GDM1 (cell line): ENCODE measurements at places on chromosomes 4 and X.
A peak's percentile ranks its signal among the peaks of the same experiment; 100 is the strongest.

GRCh38 chrX:137032841-137033773 lies 688 bp downstream of the GPR101 start:
- no peak for DNase-seq

GRCh38 chr4:109462802-109463201 lies 29.2 kb downstream of the SEC24B start:
- DNase-seq, result no peak

GRCh38 chr4:139666735-139667281 lies 1.2 kb downstream of the MGST2 start:
- DNase-seq, result peak; percentile 27

DNA sequence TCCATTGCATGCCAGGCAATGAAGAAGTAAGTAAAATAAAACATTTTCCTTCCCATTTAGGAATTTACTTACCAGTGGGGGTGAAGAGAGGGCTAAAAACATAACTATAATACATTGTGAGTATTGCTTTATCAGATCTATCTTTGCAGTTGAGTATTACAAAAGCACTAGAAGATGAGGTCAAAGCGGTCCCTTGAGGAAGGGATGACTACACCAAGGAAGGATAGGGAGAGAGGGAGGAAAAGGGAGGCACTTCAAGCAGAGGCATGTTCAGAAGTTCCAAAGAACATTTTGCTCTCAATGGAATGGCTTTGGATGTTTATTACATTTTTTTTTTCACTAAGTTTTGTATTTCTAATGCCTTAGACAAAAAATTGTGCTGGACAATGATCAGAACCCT lies 127.8 kb downstream of the TET2 start:
- DNase-seq, result no peak

- DNase-seq, result no peak
Observed at GRCh38 chr4:188435381-188435780, 296.1 kb downstream of the TRIML1 start.

- no peak for DNase-seq
Observed at GRCh38 chr4:137417676-137418075, 114.6 kb downstream of the PCDH18 start.
